ENCODE measurements at places on chromosomes 13 and 19. TPM values are rescaled to one million over a fixed set of nuclear protein-coding genes. Genes with fewer than 3 reads are reported as not detected.

LGALS7B gene
- 2.1 TPM for total RNA-seq

TMEM147 gene
- total RNA-seq, result 49.3 TPM

SLC10A2 gene
- total RNA-seq, result not detected

ICAM3 gene
- 1.6 TPM for total RNA-seq

SLC5A5 gene
- total RNA-seq, result not detected

ZNF549 gene
- 20.1 TPM for total RNA-seq

NFIX gene
- total RNA-seq, result 122 TPM

ZNF546 gene
- 19.0 TPM for total RNA-seq

ZNF582 gene
- 7.1 TPM for total RNA-seq

SYT5 gene
- 16.4 TPM for total RNA-seq

INAFM1 gene
- total RNA-seq, result 4.4 TPM

TEX29 gene
- total RNA-seq, result not detected

FBN3 gene
- total RNA-seq, result 9.1 TPM

COX6B2 gene
- total RNA-seq, result 0.60 TPM

C13orf42 gene
- not detected for total RNA-seq

COL4A1 gene
- 465 TPM for total RNA-seq

KCNRG gene
- 5.3 TPM for total RNA-seq

AP1M1 gene
- total RNA-seq, result 53.2 TPM

IGFL1 gene
- not detected for total RNA-seq

IFNL1 gene
- total RNA-seq, result not detected

NCCRP1 gene
- 20.0 TPM for total RNA-seq

PCDH9 gene
- total RNA-seq, result 55.4 TPM

ASPDH gene
- total RNA-seq, result not detected

FFAR2 gene
- total RNA-seq, result not detected

C19orf81 gene
- total RNA-seq, result not detected

FUT1 gene
- total RNA-seq, result 1.9 TPM

ZNF534 gene
- total RNA-seq, result 0.66 TPM

NLRP12 gene
- 0.38 TPM for total RNA-seq

USHBP1 gene
- total RNA-seq, result 5.5 TPM

NDFIP2 gene
- total RNA-seq, result 27.8 TPM

INSL3 gene
- not detected for total RNA-seq

MAST1 gene
- 23.3 TPM for total RNA-seq

ZFP36 gene
- total RNA-seq, result 23.1 TPM

TBXA2R gene
- 2.0 TPM for total RNA-seq

ATP1A3 gene
- total RNA-seq, result 243 TPM

RCBTB2 gene
- total RNA-seq, result 38.5 TPM

NCAN gene
- total RNA-seq, result 18.9 TPM

CGB2 gene
- not detected for total RNA-seq

PRTN3 gene
- 2.5 TPM for total RNA-seq

LIPE gene
- 22.8 TPM for total RNA-seq

UBE2L5 gene
- not detected for total RNA-seq

LAIR2 gene
- total RNA-seq, result not detected

IGFLR1 gene
- 2.6 TPM for total RNA-seq

DENND1C gene
- total RNA-seq, result 0.49 TPM

PLIN5 gene
- total RNA-seq, result 1.8 TPM

DIAPH3 gene
- total RNA-seq, result 5.8 TPM

KLK14 gene
- not detected for total RNA-seq

ZNF91 gene
- 283 TPM for total RNA-seq

CEACAM4 gene
- total RNA-seq, result 0.44 TPM

TEKTIP1 gene
- total RNA-seq, result not detected
